ENCODE measurements at places on chromosomes 16 and 17. TPM values are rescaled to one million over a fixed set of nuclear protein-coding genes. Genes with fewer than 3 reads are reported as not detected.

The AIPL1 gene
- not detected for total RNA-seq

The HBA1 gene
- total RNA-seq: not detected

The EFNB3 gene
- 1.1 TPM for total RNA-seq

The TP53TG3C gene
- not detected for total RNA-seq

The TMEM238L gene
- not detected for total RNA-seq

The TBCD gene
- total RNA-seq: 163 TPM

The STAC2 gene
- total RNA-seq: not detected

The RNF43 gene
- not detected for total RNA-seq

The G6PC1 gene
- not detected for total RNA-seq

The NHLRC4 gene
- 0.30 TPM for total RNA-seq
